IPS DF 6.9 (cell line): ENCODE measurements at places on chromosomes 4 and X.

GRCh38 chr4:186167605-186168004 is 23.8 kb upstream of the CYP4V2 start:
- DNase-seq, result no peak

DNA sequence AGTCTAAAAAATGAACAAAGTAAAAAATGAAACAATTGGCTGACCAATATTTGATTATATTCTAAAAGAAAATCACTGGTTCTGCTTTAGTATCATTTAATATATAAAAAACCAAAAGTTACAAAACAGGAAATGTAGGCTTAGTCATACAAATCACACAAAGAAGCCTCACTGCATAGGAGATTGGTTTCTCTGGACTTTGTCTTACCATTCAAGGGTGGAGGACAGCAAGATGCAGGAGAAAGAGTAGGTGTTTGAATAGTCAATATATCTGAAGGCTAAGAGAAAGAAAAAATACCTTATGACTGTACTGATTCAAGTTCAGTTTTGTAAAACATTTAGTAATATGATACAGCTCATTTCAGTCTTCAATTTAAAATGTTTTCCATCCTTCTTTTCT is 28.6 kb upstream of the TAF9B start:
- DNase-seq, result no peak

DNA sequence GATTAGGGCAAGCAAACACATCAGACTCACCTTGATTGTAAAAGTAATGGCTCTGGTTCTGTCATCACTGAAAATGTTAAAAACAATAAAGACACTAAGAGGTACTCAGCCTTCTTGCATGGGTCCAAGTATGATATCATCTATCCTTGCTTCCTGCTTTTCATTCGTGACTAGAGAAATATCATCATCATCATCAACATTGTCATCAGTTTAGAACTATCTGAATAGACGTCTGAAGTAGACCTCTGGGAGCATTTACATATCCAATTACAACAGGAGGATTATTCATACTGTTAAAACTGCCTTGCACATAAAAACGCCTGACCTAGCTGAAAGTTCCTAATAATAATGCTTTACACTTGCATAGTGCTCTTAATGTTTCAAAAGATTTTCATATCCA is 9.8 kb upstream of the FRAS1 start:
- DNase-seq, result no peak

DNA sequence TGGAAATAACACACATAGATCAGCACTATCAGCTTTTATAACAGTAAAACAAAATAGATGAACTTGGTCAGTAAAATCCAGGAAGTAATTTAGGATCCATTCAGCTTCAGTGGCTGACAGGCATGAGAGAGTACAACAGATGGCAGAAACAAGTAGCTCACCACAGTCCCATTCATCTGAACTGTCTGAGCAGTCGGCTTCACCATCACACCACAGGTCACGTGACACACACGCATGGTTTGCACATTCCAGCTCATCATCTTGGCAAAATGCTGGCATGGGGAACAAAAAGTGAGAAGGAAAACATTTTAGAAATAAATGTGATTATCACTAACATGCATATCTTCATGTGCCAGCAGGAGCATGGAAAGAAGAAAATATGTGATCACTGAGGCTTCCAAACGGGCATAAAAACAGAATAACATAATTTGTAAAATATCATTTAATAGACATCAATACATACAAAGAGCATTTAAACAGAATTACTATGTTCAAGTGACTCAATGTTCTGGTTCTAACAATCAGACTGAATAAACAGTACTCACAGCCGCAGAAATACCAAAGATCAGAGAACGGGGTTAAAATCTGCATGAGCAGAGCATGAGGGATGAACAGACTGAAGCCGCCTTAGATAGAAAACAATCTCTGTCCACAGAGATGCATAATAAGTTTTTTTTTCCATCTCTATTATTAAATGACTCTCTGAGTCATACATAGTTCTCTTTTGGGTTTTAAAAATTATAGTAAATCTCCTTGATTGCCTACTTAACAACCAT is 158.1 kb downstream of the ATP10D start:
- no peak for DNase-seq

DNA sequence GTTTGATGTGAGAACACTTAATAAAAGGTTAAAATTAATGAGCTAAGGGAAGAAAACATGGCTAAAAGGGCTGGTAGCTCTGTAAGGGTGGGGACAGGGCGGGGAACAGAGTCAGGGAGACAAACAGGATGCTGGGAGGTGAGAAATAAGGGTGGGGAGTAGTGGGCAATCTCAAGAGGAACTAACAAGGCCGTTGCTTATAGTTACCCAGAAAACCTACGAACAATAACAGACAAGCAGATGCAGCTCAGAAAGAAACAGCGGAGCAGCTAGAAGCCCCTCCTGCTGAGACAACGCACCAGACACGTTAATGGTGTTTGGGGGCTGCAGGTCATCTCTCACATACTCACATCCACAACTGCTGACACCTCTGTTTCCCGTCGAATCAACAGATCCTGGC is 9.7 kb upstream of the KLF3 start:
- no peak for DNase-seq

DNA sequence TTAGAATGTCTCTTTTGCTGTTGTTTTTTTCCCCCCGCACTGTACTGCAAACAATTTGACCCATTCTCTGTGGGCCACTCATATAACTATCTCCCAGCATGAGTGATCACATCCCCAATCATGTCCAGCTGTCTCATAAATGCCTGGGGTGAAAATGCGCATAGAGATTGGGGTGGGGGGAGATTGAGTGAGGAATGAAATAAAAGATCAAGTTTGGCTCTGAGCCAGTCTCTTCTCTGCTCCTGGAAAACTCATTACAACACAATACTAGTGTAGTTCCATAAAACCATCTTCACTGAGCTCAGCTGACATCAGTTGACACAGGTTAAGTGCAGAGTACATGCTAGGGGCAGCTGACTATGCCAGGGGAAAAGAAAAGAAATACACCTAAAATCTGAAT is 96.9 kb downstream of the EGF start:
- no peak for DNase-seq

DNA sequence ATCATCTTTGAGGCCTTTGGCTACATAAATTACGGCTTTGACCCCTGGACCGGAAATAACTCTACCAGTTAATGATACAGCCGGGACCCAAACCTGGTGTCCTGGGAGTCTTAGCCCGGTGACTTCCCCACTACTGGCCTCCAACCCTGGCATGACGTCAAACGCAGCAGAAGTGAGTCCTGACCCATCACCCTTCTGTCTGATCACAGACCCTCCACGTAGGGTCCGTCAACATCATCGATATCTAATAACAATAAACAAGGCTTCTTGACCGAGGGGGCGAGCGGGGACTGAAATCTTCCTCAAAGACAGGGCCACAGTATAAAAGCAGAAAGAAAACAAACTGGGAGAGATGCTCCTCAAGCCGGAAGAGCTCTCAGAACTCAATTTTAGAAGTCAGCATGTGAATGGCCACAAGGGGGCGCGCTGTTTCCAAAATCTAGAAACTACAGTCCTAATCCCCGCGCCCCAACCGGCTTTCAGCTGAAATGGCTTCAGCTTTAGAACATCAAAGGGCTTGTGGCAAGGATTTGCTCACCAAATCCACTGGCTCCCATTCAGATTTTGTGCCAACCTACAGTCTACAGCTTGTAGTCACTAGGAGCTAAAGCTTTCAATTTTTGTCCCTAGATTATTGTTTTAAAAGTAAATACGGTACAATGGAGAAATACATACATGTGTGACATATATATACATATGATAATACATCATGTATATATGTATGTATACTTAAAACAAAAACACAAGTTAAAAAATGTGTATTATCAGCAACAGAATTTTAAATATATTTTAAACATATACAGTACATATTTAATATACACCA is 46.4 kb upstream of the ENPP6 start:
- DNase-seq, result peak; percentile 74

- no peak for DNase-seq
Observed at GRCh38 chr4:156888762-156889161, 82.8 kb downstream of the PDGFC start.
